Activated CD4-positive, alpha-beta T cell treated with anti-CD3 and anti-CD28 coated beads, Interleukin-2, amount 10 ng/mL, durations not matched to agents 24 days and 14 days (primary cell): ENCODE measurements at places on chromosomes 13 and 19.

DNA sequence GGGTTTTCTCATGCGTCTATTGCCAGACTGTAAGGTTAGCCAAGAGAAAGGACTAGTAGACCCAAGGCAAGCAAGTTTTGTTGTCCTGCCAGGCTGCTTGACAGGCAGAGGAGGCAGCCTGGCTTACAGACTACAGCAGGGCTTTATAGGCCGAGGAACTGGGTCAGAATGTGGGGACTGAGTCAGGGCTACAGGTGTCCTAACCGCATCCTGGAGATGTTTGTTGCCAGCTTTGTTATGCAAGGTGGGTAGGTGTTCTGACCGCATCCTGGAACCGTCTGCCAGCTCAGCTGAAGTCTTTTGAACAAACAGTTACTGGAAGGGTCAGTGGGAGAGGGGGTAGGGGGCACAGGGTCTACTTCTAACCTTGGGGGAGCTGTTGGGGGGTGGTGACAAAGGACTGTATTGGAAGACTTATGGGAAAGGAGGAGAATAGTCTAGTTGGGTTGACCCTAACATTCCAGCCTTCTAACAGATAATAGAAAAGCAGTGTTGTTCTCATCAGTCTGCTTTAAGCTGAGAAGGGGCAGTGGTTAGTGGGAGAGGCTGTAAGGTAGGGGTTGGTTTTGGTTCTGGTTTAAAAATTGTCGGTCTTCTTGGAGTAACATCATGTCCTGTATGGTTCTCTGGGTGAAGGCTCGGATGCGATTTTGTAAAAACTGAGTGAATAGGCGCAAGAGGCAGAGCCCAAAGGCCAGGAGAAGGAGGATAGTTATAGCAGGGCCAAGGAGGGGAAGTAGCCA is 913.8 kb upstream of the SLITRK5 start:
- no peak for DNase-seq

DNA sequence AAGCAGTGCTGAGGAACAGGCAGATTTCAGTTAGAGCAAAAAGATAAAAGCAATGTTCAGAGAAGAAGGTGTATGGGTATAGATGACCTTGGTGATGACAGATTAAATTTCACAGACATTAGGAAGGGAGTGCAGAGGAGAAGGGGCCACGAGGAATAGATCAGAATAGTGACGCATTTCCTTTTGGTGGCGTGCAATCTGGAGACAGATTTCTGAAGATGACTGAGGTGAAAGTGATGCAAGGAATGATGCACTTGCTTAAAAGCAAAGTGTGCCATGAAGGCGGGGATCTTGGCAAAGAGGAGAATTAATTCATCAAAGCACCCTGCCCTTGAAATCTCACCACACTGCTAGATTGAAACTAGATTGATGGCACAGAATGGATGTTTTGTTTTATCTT is 202.4 kb downstream of the ITGBL1 start:
- no peak for DNase-seq

DNA sequence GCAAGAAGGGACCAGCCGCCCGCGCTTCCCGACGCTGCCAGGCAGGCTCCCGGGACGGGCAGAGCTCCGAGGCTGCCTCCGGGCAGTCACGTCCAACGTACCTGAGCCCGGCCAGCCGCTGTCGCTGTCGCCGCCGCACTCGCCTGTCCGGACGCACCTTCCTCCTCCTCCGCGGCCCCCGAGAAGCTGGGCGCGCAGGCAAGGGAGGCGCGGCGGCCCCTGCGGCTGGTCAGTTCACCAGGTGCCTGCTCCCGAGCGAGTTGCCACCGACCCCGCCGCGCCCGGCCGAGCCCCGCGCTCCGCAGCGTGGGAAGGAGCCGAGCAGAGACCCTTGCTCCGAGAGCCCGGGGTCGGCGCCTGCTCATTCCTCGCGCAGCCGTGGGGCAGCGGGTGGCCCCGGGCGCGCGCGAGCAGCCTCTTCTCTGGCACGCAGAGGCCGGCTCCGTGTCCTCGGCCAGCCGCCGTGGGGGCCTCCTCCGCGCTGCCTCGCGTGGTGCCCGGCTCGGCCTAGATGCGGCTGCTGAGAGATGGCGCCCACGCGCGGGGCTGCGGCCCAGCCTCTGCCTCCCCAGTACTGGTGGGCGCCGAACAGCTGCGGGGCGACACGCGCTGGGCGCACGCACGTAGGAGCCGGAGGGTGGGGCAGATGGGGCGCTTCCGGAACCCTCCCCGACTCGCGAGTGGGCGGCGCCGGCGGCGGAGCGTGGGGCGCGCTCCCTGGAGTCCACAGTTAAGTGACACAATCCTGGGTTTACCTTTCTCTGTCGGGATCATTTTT is 419.4 kb downstream of the UQCRFS1 start:
- DNase-seq, result peak; percentile 61

DNA sequence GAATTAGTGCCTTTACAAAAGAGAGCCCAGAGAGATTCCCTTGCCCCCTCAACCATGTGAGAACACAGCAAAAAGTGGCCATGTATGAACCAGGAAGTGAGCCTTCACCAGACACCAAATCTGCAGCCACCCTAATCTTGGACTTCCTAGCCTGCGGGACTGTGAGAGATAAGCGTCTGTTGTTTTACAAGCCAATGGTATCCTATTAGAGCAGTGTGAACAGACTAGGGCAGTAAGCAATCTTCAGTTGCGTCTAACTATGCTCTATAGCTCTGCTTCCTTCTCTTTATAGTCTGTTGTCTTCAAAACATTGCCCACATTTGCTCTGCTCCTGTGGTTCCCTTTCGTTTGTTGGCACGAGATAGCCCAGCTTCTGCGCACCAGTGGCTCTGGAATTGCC is 109.5 kb upstream of the FNDC3A start:
- DNase-seq, result no peak

DNA sequence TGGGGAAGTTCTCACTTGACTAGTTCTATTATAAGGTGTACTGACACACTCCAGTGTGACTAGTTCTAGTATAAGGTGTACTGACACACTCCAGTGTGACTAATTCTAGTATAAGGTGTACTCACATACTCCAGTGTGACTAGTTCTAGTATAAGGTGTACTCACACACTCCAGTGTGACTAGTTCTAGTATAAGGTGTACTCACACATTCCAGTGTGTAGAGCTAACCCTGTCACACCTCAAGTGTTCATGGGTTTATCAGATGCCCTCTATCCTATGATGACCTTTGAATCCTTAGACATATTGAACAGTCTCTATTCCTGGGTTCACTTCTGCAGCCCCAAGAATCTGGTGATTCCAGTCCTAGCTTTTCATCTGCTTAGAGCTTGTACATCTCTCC is 54.6 kb upstream of the MYO16 start:
- DNase-seq, result no peak

GRCh38 chr19:952680-953444 is 27.0 kb downstream of the ARID3A start:
- peak; percentile 61 for DNase-seq

DNA sequence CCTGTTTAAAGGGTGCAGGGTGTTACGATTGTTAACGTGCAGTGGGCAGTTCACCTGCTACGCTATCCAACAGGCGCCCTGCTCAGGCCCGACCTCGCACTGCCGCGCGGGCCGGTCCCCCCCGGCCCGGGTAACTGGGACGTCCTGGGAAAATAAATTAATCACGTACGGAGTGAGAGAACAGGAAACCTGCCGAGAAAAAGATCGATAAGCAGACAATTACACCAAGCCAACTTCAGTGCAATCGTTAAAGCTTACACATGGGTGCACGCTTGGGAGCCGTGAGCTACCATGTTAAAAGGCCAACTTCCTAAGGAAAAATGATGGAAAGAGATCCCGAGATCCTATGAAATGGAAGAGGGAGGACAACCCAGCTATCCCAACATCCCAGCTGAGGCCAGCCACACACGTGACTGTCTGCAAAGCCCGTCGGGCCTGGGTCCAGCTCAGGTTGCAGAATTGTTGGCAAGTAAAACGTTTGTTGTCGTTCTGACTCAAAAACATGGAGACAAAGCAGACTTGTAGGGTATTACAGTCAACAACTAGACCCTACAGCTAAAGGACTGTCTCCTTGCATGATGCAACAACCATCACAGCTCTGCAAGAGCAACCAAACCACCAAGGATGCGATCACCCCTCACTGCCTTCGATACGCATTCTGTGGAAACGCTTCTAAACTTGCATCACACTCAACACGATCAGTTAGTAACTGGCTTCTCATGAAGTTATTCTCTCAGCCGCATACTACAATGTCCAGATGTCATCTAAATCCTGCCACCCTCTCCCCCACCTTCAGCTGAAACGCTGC is 741 bp upstream of the TUBGCP3 start:
- no peak for DNase-seq

DNA sequence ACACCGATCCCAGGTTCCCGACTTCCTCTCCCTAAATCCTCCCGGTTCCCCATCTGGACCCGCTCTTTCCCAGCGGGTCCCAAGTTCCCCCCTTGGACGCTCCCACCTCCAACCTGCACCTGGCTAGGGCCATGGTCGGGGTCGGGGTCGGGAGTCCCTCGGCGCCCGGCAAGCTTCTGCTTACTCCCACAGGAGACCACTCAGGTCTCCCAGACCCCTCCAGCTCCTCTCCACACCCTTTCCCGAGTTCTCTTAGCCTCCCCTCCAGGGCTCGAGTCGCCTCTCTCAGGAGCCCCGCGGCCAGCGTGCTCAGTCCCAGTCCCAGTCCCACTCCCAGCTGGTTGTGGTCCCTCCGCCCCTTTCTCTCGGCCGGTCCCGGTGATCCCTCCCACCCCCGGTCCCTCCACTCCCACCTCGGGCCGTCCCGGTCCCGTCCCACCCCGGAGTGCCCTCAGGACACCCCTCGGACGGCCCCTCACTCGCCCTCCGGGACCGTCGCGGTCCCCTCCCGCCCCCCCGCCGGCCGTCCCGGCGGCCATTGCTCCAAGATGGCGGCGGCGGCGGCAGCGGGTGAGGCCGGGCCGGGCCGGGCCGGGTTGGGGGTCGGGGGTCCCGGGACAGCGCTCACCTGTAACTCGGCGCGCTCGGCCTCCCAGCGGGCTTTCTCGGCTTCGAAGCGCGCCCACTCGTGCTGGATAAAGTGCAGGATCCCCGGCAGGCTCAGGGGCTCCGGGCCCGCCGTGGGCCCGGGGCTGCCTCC is at the start of gene FKRP:
Gene FKRP (plus strand): TSS at position 537 of the 760 bp plus-strand sequence. CDS start 9,394 bp downstream, outside the sequence.
- peak; percentile 81 for DNase-seq

- no peak for DNase-seq
These were observed 1.8 kb upstream of the CEACAM16 start for GRCh38 chr19:44696939-44697669.

GRCh38 chr19:45016388-45017314 is 15.4 kb downstream of the RELB start:
- DNase-seq, result peak; percentile 89

DNA sequence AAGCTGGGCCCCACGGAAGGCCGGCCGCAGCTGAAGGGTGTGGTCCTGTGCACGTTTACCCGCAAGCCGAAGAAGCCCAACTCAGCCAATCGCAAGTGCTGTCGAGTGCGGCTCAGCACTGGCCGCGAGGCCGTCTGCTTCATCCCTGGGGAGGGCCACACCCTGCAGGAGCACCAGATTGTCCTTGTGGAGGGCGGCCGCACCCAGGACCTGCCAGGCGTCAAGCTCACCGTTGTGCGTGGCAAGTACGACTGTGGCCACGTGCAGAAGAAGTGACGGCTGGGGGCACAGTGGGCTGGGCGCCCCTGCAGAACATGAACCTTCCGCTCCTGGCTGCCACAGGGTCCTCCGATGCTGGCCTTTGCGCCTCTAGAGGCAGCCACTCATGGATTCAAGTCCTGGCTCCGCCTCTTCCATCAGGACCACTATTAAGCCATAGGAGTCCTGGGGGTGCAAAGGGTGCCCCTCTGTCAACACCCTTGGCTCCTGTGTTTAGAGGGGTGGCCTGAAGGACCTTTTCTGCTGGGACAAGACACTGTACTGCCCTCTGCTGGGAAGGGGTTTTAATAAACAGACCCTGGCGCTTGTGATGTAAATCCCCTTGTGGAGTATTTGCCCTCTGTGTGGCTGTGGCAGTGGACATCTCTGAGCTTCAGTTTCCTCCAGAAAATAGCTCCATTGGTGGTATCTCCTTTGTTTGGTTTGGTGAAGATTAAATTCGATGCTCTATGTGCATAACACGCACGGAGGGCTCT is 1.9 kb downstream of the MRPS12 start:
- DNase-seq, result peak; percentile 81

GRCh38 chr19:5592531-5593342 is 25.0 kb upstream of the TINCR start:
- DNase-seq, result no peak

GRCh38 chr13:111342721-111343120 is 22.3 kb downstream of the TEX29 start:
- no peak for DNase-seq

DNA sequence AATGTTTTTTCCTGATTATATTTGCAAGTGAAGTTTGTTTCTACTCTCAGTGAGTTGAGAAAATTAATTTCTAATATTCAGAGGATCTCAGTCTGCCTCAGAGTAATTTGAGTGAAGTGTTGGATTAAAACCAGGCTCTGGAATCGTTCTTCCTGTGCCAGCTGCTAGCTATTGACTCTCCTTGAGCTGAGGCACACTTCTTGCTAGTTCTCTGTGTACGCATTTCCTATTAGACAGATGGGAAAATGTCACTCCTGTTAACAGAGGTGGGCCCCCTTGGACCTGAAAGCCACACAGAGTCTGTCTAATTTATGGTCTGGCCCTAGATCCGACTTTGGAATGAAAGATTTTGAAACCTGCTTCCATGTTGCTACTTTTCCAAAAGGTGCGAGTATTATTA is 107.6 kb upstream of the RNF113B start:
- DNase-seq, result no peak

DNA sequence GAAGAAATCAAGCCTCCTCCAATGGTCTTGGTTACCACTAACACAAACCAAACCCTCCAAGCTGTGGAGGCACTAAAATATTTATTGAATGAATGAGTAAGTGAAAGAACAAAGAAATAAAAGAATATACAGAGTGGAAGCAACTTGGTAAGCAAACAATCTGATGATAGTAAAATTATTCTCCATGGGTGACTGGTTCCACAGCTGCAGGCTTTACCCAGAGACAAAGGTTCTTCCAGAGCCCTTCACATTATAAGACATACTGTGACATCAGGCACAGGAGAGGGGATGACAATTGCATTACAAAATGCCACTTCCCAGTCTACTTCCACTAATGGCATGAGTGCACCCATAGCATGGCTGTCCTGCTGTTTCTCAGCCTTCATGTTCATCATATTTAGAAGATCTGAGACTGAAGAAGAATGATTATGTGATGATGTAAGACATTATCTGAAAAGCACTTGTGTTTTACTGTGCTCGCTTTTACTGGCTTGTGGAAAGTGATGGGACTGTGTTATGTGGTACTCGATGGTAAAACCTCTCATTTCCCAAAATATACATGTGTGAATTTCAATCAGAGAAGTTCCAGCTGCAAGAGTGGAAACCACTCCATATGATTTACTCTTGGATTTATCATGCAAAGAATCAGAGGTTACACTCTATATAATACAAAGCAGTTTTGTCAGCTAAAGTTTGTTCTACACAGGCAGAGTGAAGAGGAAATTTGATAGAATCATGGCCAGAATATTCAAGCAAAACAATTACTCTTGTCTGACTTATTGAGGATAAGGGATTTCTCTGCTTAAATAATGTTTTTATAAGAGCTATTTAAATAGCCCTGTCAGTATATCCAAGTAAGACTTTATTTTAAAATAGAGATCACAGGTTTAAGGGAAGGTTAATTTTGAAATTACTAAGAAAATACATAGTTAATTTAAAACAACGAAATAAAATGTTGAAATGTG is 220.2 kb upstream of the NBEA start:
- DNase-seq, result no peak

GRCh38 chr13:103410002-103410401 is 343.8 kb upstream of the SLC10A2 start:
- DNase-seq, result no peak

- no peak for DNase-seq
These were observed 63.7 kb upstream of the TPM4 start for GRCh38 chr19:16012552-16012951.

GRCh38 chr19:35281303-35281702 is 1.0 kb upstream of the HAMP start:
- DNase-seq, result no peak
